ENCODE measurements at places on chromosomes 4 and X.
A peak's percentile ranks its signal among the peaks of the same experiment; 100 is the strongest.

- DNase-seq, result no peak
These were observed 9.2 kb upstream of the FHDC1 start for GRCh38 chr4:152926959-152927358.

DNA sequence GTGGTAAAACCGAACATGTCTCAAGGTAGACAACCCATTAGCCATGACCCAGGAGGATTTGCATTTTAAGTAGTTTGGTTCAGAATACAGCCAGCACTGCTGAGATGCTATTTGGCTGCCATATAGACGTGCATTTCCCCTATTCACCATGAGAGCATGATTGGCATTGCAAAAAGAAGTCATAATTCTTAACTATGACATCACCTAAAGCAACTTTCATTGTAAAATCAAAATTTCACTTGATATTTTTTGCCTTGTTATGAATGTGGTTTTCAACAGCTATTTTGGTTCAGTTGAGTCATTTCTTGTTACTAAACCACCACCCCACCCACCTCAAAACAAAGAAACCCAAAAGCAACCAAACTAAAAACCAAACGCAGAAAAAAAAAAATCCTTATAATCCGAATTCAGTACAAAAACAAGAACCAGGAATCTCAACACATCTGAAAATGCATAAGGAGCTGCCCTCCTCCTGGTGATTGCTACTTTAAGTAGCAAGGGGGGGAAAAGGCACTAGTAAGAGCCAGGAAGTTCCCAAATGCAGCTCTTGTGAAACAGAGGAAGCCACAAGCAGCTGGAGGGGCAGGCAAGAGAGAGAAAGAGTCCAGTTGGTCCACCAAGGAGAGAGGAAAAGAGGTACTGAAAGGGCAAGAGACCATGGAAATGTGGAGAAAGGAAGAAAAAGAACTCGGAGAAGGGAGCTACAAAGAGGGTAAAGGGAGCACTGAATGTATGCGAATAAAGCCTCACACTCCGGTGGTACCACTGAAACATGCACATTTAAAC lies 3.1 kb downstream of the SLITRK4 start:
- no peak for DNase-seq

DNA sequence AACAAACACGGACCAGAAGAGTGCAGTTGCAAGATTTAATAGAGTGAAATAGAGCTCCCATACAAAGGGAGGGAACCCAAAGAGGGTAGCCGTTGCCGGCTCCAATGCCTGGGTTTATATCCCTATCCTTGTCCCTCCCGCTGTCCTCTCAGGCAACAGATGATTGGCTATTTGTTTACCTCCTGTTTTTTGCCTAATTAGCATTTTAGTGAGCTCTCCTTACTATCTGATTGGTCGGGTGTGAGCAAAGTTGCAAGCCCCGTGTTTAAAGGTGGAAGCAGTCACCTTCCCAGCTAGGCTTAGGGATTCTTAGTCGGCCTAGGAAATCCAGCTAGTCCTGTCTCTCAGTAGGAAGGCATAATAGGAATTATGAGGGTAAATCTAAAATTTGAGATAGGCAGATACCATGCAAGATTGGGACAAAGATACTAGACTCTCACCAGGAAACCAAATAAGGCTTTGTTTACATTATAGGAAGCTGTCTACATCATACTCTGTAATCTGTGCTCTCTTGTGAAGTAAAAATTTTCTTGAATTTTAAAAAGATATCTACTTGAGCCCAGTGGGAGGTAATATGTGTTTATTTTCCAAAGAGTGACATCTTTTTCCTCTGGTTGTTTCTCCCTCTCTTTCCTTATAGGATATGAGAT lies 65.9 kb downstream of the ATP10D start:
- no peak for DNase-seq

DNA sequence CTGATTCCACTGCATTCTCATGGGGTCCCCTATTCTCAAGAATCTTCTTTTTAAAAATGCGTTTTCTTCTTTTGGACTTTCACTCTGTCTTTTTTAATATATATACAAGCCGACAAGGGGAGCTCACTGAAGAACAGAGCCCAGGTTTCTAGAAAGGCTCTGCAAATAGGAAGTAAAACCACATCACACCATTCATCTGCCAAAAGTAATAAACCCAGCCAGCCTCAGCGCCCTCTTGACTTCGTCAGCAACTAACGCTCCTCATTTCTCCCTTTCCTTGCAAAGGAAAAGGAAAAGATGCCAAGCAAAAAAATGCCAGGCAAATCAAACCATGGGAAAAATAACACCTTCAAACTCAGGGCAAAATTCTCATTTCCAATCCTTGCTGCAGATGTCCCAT lies 136.4 kb downstream of the HHIP start:
- no peak for DNase-seq

- no peak for DNase-seq
These were observed 95.8 kb upstream of the IL13RA1 start for GRCh38 chrX:118631586-118631985.

DNA sequence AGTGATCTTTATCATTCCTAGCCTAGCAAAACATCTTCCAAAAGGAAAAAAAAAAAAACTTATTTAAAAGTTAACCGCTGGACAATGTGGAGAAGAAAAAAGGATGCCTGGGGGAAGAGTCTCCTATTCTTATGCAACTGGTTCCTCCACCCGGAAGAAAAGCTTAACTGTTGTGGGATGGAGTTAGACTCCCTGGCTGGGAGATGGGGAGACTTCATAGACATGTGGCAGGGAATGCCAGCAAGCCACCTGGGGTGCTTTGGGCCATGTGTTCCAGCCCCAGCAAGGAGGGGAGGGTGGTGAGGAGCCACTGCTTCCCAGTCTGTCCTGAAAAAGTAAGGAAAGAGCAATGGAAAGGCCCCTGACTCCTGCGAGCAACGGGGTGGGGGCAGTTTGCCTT lies 119.4 kb upstream of the SPIN4 start:
- no peak for DNase-seq

DNA sequence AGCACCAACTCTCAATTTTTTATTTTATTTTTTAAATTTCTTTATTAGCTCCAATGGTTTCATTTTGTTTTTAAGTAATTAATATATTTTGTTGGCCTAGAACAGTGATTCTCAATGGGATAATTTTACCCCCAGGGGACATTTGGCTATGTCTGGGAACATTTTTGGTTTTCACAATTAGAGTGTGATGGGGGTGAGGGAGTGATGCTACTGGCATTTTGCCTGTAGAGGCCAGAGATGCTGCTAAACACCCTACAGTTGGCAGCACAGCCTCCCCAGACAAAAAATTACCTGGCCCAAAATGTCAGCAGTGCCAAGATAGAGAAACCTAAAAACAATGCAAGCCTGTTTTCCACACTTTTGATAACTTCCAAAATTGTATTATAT lies 64.6 kb downstream of the HHIP start:
- DNase-seq, result no peak

DNA sequence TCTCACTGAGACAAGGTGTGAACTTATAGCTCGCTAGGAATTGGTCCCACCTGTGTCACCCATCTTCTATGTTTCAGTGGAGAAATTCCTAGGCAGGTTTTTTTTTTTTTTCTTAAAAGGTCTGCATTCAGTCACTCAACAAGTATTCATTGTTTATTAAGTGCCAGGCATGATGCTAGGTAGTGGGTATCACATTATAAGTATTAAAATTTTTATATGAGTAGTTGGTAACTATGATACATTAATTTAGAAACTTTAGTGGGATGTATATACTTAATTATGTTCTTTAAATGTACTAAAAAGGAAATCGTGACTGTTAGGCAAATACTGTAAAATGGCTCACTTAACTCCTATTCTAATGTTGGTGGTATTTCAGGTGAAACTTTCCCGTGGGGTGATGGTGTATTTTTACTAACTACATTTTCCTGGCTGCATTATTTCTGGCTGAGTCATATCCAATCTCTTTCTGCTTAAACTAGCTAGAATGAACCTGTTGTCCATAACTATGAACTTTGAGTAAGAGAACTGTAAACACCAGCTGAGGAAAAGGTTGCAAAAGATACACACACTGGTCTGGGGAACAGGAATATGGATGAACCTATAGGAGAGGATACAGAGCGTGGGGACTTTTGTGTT lies 49.3 kb upstream of the MED14 start:
- DNase-seq, result peak; percentile 73

DNA sequence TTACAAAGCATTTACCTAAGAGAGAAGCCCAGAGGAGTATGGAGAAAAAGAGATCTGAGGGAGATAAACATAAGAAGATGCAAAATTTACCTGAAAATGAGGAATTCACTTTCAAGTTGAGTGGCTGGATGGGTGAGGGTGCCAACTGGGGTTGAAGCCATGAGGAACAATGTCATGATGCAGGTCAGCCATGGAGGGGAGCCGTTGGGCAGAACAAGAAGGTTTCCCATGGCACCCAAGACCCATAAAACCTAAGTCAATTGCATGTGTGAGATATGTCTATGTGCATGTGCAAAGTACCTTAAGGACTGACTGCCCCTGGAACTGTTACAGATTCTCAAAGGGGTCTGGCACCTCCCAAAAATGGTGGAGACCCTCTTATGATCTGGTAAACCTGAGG lies 46.6 kb upstream of the PRRG1 start:
- DNase-seq, result peak; percentile 20

- no peak for DNase-seq
These were observed 121.4 kb downstream of the GPAT3 start for GRCh38 chr4:83657336-83657735.

DNA sequence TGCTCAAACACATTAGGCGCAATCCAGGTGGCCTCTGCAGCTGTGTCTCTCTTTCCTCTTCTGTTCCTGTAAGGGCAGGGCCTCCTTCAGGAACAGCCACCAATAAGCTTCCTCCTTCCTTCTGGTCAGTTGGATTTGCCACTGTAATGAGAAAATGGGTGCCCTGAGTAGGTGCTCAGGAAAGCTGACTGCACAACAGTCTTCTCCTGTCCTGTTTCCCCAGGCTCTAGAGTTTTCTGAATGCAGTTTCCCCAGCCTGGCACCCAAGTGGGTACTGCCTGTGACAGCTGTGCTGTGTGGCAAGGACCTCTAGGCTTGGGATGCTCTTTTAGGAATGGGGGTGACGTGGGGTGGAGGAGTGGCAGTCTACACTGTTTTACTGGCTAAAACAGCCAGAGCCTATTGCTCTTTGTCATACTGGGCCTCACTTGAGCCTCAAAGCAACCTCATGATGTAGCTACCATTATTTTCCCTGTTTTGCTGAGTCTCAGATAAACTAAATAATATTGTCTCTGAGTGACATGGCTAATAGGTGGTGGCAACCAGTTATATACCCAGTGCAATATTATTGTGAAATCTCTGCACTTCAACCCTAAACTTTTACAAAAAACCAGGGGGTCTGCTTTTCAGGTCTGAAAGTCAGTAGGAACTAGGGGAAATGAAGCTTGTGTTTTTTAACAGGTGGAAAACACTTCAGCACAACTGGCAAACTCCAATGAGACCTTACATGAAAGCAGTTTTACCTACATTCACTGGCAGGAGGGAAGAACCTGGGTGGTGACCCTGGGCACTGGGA lies 1.2 kb downstream of the CXCL2 start:
- no peak for DNase-seq

DNA sequence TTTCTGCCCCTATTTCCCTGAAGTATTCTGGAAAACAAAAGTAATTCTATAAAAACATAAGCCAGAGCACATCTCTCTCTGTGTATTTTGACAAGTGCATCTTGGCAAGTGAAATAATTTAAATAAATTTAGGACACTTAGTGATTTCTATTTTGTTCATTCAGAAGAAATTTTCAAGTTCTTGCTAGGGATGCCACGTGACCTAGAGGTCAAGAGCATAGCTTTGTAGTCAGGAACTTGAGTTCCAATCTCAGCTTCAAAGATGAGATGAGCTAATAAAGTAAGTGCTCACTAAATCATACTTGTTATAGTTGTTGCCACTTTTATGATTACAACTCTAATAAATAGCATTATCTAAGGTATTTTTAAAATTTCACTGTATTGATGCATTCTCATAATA lies 13.8 kb downstream of the KDR start:
- DNase-seq, result no peak

DNA sequence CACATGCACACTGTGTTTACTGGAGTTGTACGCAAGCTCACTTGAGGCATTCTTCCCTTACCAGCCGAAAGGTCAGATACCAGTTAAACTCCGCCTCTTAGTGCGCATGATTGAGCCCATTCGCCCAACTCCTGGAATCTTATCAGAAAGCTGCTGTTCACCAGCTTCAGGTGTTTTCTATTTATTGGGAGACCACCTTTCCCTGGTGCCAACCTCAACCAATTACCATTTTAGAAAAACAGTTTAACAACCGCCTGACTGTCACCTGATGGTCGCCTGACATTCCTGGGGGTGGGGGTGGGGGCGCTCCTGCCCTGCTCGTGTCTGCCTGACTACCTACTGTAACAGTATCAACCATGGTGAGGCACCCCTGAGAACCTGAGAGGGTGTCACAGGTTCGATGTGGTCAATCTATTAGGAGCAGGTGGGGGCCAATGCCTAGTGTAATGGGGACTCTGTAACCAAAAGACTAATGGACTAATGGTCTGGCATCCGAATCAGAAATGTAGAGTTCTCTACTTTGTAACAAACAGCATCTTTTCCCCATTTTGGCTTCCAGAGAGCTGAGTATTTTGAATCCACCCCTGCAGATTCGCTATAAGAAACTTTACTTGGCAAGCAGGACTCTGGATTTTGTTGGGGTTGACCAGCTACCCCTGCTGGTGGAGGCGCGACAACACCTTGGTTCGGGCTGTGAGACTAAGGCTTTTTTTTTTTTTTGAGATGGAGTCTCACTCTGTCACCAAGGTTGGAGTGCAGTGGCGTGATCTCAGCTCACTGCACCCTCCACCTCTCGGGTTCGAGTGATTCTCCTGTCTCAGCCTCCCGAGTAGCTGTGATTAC lies 58.2 kb upstream of the ZNF157 start:
- DNase-seq, result peak; percentile 58

All from bronchial epithelial cell (primary cell).